ENCODE measurements at places on chromosomes 13 and 19.

DNA sequence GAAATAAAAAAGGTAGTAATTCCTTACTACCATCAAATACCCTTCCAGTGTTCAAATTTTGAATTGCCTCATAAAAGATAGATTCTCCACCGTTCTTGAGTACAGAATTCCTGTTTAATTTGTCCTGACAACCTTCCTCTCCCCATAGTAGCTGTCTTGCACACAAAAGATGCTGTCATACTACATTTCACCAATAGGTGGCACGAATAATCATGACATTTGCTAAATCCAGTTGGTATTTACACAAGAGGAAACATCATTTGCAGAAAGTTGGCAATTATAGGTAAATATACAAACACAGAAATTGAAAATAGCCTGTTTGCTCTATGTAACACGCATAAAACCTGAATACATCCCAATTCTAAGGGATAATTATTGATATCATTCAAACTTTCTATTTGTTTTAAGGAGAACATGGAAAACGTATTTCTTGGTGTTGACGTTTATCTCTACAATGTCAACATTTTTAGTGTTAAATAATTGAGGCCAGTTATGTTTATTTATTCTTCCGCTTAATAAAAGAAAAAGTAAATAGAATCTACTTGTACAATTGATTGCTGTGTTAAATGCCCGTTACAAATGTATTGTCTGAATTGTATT lies 58.3 kb upstream of the CLDN10 start:
- peak; percentile 83 for DNase-seq

GRCh38 chr19:5170329-5170745 lies 170.3 kb downstream of the PTPRS start:
- no peak for DNase-seq

GRCh38 chr13:24217601-24218281 lies 57.2 kb downstream of the SPATA13 start:
- no peak for DNase-seq

DNA sequence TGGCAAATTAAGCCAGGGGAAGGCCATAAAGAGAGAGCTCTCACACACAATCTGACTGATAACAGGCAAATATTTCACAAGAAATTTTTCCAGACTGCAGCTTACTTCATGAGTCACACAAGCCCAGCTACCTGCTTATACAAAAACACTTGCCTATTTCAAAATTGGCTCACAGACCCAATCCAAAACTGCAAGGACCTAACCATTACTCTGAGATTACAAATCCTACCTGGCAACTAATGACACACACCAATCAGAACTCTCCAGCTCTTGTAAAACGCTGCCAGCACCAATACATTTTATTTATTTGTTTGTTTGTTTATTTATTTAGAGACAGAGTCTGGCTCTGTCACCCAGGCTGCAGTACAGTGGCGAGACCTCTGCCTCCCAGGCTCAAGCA lies 18.1 kb upstream of the ZFP82 start:
- DNase-seq = peak; percentile 29

DNA sequence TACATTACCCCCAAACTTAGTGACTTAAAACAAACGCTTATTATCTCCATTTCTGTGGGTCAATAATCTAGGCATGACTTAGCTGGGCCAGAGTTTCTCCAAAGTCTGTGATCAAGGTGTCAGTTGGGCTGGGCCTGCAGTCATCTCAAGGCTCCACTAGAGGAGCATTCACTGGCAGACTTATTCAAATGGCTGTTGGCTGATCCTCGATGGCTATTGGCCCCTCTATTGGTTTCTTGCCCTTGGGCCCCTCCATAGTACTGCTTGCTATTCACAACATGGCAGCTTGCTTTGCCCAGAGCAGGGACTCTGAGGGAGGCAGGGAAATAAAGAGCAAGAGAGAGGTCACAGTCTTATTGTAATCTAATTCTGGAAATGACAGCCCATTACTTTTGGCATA lies 57.6 kb downstream of the RCBTB2 start:
- DNase-seq = no peak

GRCh38 chr19:46294494-46294893 lies 2.3 kb upstream of the HIF3A start:
- no peak for DNase-seq

DNA sequence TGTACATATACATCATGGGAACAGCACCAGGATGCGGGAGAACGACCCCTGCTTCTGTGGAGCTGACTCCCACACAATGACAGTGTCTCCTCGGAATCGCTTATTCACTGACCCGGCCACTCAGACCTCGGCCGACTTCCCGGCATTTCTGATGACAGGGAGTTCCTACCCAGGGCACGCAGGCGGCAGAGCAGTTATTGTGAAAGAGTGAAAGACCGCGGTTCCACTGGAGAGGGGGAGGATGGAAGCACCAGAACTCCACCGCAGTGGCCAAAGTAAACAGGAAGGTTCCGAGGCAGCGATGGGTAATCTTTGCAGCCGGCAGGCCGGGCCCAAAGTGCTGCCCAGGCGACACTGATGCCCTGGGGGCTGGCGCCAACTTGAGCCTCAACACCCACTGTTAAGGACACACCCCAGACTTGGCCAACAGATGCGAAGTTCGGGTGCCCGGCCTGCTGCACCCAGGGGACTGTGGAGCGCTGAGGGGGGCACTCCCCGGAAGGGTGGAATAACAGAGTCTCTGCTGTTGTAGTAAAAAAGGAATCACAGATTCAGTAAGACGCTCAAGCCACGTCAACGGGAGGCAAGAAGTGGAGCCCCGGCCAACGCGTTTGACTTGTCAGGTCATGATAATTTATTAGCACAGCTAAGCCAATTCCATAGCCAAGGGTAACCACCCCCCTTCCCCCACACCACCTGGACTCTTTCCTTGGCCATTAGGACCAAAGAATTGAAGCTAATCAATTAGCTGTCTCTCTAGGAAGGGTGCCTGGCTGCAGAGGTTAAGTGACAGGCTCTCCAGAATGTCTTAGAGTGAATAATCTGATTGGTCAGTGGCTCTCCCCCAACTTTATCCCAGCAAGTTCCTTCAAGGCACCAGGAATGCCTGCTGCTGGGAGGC lies 5.8 kb downstream of the MLLT1 start:
- peak; percentile 98 for DNase-seq

- no peak for DNase-seq
Observed at GRCh38 chr13:95226476-95226875, 74.8 kb downstream of the ABCC4 start.
